Stimulated activated CD8-positive, alpha-beta memory T cell treated with anti-CD3 and anti-CD28 coated beads, Interleukin-7, amount 100 ng/mL, for 48 hours (primary cell): ENCODE measurements at places on chromosomes 13 and 19.
A peak's percentile ranks its signal among the peaks of the same experiment; 100 is the strongest.

GRCh38 chr19:30873691-30874090 lies 475.5 kb downstream of the TSHZ3 start:
- DNase-seq = no peak

DNA sequence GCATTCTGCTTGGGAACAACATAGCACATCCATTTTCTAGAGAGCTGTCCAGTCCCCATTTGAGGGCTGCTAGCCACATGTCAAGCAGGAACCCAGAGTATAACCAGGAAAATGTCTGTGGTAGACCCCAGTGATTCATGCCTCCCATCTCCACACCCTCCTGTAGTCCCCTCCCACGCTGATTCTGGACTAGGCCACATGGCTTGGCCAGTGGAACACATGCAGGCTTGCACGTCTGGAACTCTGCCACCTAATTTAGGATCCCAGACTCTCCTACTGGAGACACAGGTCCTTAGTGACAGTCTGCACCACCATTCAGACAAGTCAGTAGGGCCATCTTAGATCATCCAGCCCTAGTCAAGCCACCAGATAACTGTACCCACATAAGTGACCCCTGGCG lies 149.8 kb downstream of the ZIC5 start:
- no peak for DNase-seq

DNA sequence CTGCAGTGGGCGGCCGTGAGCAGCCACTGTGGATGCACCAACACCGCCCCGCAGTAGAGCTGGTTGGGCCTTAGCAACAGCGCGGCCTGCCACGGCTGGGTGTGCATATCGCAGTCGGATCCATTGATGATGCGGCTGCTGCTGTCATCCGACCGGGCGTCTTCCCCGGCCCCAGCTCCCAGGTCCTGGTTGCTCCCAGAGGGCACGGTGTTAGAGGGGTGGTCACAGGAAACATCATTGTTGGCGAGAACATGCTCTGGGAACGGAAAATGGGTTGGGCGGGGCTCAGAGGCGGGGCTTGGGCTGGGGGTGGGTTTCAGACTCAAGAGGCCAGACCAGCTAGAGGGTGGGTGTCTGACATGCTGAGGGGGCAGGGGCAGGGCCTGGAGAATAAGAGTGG lies 3.0 kb downstream of the KLK5 start:
- no peak for DNase-seq

GRCh38 chr13:23634897-23635296 lies 64.7 kb downstream of the TNFRSF19 start:
- DNase-seq = no peak

DNA sequence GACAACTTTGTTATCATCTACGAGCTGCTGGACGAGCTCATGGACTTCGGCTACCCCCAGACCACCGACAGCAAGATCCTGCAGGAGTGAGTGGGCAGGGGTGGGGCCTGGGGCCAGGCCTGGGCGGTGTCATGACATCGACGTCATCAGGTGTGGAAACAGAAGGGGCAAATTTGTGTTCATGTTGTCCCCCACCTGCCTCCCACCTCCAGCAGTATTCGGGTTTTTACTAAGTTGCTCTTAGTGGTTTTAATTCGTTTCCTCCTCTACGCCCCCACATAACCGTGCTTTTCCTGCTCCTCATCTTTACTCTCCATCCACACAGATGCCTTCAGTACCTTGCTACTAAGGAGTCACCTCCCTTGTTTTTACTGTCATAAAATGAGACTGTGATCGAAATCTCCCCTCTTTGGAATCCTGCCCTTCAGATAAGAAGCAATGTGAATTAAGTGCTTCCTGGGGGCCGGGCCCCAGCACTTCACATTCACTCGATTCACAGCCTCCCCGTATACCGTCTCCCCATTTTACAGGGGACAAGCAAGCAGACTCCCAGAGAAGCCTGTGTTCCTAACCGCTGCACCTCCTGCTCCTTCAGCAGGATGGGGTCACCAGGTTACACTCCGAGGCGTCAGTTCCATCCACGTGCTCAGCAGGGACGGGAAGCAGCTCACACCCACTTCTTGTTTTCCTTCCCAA lies 10.5 kb downstream of the AP1M1 start:
- DNase-seq = peak; percentile 57

DNA sequence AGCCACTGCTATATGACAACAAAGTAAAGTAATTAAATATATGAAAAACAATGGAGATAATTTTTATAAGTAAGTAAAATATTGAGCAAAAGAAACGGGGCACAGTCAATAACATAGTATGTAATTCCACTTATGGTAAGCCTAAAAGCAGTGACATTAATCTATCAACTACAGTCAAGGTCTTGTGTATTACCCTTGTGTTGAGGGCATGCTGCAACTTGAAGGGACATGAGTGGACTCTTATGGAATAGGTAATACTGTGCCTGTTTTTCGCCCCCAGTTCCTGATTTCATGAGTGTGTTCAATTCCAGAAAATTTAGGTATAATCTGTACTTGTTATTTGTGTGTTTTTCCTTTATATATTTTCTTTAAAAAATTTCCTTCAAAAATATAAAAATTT lies 201.3 kb upstream of the SLITRK6 start:
- DNase-seq = no peak

DNA sequence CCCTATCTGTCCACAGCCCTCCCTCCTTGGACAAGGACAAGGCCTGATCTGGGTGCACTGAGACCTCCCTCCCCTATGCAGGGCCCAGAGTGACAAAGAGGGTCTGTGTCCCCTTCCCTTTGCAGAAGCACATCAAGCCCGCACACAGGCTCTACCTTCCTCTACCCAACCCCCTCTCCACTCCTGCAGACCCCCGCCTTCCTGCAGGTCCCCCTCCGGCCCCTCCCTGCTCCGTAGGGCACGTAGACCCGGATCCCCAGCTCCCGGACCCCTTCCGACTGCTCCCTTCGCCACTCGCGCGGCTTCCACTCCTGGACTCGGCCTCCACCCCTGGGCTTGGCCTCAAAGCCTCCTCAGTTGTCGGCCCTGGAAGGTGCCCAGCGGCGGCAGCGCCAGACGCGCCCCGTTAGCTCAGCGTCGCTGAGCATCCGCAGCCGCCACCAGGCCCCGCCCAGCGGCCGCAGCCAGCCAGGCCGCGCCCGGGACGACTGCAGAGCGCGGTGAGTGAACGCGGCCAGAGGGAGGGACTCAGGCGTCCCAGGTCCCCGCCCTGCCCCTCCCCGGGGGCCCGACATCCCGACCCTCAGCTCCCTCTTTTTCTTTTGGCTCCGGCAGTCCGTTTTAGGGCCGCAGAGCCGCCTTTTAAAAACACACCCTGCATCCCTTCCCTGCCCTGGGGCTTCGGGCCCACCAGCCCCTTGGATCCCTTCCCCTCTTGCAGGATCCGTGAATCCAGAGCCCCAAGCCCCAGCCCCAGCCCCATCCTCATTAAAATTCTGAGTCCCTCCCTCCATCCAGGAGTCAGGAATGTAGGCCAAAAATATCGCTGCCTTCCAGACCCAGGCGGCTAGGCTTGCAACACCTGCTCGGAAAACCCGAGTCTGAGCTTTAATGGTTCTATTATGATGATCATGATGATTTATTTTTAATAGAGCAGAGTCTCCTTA lies 1.5 kb upstream of the MYADM start:
- peak; percentile 52 for DNase-seq

DNA sequence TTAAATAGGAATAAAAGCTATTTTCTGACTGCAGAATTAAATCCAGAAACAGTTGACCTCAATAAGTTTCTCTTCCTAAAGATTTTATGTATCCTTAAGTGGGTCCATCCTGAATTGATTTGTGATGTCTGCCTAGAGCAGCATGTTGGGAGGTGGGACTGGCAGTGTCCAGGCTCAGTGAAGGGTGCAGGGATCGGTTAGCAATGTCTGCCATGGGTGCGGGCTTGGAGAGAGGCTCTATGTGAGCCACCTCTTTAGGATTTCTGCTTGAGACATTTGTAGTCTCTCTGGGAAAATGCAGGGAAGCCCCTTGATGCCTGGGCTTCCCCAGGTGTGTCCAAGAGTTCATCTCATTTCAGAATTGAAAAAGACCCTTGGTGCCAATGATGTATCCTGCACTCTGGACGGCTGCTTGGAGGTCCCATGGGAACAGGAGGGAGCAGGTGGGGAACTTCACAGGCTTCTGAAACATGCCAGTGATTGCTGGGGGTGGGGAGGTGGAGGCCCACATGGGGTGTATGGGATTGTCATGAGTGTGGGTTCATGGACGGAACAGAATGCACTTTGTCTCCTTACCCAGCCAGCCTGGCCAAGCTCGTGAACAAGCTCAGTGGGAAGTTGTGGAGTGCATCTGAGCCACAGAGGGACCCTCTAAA lies 6.2 kb upstream of the COLGALT1 start:
- DNase-seq = no peak

DNA sequence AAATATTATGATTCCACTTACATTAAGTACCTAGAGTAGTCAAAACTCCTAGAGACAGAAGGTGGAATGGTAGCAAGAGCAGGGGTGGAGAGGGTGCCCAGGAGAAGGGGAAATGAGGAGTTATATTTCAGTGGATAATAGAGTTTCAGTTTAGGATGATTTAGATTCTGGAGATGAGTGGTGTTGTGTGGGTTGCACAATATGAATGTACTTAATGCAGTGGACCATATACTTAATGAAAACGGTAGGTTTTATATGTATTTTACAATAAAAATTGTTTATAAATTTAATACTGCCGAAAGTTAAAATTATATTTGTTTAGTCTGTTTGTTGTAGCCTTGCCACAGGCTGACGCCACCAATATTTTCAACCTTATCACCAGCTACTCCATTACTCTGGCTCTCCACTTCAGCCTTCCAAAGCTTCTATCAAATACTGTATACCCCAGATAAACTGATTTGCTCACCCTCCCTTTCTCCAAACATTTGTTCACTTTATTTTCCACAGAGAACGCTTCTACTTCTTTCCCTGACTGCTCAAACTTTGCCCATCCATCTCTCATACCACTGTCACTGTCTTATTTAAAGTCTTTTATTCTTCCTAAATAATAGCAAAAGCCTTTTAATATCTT lies 1.4 kb upstream of the RBM26 start:
- DNase-seq = no peak

DNA sequence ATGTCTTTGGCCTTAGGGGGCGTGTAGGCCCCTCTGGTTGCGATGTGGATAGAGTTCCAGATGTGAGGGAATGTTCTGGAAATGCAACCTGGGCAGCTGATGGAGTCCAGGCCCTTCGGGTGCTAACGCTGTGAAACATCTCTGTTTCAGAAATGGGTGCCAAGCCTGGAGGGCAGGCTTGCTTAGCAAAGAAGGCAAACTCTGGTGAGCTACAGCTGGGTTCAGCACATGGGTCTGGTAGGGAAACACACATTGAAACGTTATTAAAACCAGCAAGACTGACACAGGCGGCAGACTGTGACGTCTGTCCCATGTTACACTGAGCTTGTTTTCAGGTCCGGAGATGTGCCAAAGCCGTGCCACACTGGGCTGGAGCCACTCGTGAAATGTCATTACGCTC lies 8.6 kb upstream of the CDC16 start:
- no peak for DNase-seq

GRCh38 chr19:1875646-1876495 lies 9.4 kb downstream of the ABHD17A start:
- DNase-seq = peak; percentile 86

DNA sequence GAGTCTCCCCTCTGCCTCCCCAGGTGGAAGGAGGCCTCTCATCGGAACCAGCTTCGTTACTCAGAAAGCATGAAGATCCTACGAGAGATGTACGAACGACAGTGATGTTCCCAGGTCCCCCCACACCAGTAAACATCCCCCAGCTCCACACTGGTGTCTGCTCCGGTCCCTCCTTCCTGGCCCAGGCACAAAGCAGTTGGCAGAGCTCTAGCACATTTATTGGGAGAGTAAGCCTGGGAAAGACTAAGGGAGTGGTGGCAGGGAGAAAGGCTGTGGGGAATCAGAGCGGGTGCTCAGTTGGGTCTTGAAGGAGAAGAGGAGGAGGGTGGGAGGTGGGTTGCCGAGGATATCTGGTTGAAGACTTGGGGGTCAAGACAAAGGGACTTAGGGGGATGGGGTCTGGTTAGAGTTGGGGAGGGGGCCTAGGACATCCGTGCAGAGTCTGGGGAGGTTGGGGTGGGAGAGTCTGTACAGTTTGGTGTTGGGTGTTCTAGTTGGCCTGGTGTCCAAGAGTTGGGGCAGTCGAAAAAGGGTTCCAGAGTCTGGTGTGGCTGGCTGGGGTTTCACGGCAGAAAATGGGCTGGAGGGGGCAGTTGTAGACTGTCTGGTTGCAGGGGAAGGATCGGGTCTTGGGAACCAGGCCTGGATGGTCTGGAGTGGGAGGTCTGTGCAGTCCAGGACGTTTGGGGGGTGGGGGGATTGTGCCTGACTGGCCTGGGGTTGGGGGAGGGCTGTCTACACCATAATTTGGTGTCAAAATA lies 2.3 kb downstream of the HSPB6 start:
- DNase-seq = no peak

DNA sequence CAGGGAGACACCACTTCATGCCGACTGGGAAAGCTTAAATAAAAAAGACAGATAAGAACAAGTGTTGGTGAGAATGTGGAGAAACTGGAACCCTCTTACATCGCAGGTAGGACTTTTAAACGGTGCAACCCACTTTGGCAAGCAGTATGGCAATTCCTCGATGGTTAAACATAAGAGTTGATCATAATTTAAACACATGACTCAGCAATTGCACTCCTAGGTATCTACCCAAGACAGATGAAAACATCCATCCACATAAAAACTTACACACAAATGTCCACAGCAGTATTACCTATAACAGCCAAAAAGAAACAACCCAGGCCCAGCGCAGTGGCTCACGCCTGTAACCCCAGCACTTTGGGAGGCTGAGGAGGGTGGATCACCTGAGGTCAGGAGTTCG lies 21.9 kb downstream of the FLT1 start:
- DNase-seq = no peak

- DNase-seq = no peak
Observed at GRCh38 chr19:30884146-30884812, 465.0 kb downstream of the TSHZ3 start.

GRCh38 chr13:85879014-85879413 lies 79.8 kb upstream of the SLITRK6 start:
- no peak for DNase-seq

GRCh38 chr13:113843864-113844556 lies 19.9 kb downstream of the GAS6 start:
- no peak for DNase-seq

DNA sequence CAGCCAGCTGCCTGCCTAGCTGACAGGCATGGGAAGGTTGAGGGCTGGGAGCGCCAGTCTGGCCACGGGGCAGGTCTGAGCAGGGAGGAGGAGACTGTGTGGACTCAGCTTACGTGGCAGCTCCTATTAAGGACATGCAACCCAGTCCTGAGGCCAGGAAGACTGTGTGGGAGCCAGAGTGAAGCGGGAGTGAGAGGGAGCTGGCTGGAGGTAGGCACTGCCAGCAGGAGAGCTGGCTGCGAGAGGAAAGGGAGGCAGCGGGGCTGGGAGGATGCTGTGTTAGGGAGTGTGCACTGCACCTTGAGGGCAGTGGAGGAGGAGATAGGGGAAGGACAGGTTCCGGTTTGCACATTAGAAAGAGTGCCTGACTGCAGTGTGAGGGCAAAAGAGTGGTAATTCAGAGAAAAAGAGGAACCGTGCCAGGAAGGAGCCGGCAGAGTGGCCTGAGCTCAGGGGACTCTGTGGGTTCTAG lies 99.2 kb downstream of the SLC7A1 start:
- no peak for DNase-seq

DNA sequence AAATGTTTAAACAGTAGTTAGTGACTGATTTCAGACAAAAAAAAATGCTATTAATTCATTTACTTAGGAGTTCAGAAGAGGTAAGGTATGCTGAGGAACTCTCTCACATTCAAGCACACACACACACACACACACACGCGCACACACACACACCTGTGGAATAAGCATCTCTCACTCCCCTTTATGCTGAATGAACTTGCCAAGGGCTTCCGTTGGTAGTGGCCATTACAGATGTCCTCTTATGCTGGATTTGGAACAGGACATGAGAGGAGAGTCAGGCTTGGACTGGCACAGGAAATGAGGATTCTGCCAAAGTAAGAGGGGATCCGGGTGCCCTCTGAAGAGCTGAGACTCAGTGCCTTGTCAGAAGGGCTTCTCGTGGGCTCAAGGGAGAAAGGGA lies 463.4 kb upstream of the MIR17HG start:
- DNase-seq = no peak
